ENCODE measurements at places on chromosomes 3 and 15.

DNA sequence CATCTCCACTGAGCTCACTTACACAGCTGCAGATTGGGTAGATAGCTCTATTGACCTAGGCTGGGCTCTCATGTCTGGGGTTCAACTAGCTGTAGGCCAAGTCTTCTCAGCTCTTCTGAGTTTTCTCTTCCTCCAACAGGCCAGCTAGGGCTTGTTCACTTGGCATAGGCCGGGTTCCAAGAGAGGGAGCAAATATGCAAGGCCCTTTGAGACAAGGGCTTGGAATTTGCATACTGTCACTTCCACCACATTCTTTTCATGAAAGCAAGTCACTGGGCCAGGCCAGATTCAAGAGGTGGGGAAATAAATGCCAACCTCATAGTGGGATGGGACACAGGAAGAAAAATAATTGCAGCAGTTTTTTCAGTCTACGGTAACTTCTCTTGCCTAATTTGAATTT is 25.2 kb downstream of the PIGB start:
- DNase-seq: no peak

- no peak for DNase-seq
These were observed 55.4 kb downstream of the DCBLD2 start for GRCh38 chr3:98846101-98846500.

DNA sequence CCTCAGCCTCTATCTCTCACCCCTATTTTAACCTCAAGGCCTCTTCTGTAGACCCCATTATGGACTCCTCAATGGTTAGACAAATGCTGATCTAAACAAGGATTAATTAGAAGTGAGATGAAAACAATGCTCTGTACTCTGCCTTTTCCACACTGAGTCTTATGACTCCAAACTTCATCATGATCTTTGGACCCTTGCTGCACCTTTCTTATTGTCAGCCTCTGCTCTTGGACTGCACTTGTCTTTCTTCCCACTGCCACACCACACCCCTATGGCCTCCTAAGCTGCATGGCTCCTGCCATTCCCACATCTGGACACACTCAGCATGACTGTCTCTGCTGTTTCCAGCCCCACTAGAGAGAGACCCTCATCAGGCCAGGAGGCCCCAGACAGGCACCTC is 348.2 kb downstream of the RORA start:
- DNase-seq: no peak

GRCh38 chr3:61875976-61876671 is 314.8 kb downstream of the PTPRG start:
- DNase-seq: no peak

- no peak for DNase-seq
These were observed 30.2 kb upstream of the HCLS1 start for GRCh38 chr3:121690777-121691405.

- no peak for DNase-seq
These were observed 156.4 kb downstream of the LRRC28 start for GRCh38 chr15:99407716-99408115.

DNA sequence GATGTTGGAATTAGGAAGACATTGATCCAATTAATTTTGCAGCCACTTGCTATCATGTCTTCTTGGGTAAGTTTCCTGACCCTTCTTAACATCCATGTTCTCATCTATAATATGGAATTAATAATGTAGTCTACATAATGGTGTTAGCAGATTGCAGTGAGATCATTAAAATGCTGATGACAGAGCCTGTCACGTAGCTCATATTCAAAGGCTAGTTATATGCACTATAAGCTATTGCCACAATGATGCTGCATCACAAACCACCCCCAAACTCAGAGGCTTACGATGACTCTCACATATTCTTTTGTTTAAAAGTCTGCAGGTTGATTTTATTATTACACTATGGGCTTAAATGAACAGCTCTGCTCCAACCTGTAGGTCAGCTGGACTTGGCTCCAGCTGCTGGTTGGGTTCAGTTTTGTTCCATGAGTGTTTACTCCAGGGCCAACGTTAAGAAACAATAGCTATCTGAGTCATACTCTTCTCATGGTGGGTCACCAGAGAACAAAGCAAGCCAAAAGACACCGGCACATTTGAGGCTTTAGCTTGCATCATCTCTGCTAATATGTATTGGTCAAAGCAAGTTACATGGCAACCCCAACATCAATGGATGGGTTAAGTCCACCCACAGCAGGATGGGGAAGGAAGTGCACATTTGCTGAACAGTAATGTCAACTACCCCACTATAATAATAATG is 250.0 kb upstream of the SLCO3A1 start:
- no peak for DNase-seq

DNA sequence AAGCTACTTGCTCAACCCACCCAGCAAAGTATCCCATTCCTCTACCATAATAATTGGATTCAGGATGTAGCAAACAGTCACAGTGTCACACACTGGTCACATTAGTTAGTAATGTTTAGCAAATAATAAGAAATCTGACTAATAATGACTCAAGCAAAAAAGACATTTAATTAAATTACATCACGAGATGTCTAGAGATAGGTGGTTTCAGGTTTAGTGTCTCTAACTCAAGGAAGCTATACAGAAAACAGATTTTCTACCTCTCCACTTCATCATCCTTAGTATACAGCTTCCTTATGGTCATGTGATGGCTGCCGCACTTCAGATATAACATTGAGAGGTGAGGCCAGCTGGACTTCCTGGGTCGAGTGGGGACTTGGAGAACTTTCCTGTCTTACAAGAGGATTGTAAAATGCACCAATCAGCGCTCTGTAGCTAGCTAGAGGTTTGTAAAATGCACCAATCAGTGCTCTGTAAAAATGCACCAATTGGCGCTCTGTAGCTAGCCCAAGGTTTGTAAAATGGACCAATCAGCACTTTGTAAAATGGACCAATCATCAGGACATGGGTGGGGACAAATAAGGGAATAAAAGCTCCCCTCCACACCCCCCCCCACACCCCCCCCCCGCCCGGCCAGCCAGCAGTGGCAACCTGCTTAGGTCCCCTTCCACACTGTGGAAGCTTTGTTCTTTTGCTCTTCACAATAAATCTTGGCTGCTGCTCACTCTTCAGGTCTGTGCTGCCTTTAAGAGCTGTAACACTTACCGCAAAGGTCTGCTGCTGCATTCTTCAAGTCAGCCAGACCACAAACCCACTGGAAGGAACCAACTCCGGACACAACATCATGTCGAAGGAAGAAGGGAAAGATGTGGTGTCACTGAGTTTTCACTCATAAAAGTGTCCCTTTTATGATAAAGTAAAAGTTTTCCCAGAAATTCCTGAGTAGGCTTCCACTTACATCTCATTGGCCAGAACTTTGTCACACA is 24.9 kb upstream of the ARPIN start:
- DNase-seq: no peak

GRCh38 chr15:42147431-42147735 is 9.1 kb downstream of the PLA2G4F start:
- DNase-seq: no peak

- DNase-seq: peak; percentile 2
These were observed 9.6 kb downstream of the PLCD1 start for GRCh38 chr3:38019658-38020341.

DNA sequence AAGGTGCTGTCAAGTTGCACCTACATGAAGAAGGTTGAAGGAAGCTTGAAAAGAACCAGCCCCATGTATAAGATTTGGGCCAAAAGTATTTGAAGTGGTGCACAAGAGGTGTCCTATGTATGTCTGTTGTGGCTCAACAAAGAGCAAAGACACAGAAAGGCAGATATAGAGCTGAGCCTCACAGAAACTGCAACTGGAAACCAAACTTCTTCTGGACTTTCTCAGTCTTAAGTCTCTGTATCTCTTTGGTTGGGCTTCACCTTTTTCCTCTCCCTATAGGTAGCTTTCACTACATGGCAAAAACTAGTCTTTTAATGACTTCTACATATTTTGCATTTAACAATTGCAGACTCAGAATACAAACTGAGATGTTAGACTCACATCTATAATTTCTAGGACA is 8.8 kb upstream of the CMC1 start:
- no peak for DNase-seq

DNA sequence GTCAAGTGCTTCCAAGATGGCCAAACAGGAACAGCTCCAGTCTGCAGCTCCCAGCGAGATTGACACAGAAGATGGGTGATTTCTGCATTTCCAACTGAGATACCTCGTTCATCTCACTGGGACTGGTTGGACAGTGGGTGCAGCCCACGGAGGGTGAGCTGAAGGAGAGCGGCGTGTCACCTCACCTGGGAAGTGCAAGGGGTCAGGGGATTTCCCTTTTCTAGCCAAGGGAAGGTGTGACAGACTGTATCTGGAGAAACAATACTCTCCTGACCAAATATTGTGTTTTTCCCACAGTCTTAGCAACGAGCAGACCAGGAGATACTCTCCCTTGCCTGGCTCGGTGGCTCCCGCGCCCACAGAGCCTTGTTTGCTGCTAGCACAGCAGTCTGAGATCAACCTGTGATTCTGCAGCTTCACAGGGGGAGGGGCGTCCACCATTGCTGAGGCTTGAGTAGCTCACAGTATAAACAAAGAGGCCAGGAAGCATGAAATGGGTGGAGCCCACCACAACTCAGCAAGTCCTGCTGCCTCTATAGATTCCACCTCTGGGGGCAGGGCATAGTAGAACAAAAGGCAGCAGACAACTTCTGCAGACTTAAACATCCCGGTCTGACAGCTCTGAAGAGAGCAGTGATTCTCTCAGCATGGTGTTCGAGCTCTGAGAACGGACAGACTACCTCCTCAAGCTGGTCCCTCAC is 293.5 kb upstream of the SUCLG2 start:
- peak; percentile 58 for DNase-seq

DNA sequence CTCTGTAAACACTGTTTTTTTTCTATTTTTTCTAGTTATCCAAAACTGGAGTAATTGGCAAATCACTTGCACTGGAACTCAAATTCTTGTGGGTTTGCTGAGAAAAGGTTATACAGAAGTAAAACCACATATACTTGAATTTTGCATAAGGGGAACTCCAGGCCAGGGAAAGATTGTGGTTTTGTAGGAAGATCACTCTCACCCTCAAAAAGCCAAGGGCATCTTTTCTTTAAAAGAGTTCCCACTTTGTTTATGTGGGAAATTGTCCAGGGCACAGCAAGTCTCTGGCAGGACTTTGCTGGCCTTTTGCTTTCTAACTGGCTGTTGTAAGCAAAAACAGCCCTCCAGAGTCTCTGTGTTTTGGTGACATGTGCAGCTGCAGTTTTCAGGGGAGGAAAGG is 340.3 kb upstream of the RBMS3 start:
- DNase-seq: no peak

DNA sequence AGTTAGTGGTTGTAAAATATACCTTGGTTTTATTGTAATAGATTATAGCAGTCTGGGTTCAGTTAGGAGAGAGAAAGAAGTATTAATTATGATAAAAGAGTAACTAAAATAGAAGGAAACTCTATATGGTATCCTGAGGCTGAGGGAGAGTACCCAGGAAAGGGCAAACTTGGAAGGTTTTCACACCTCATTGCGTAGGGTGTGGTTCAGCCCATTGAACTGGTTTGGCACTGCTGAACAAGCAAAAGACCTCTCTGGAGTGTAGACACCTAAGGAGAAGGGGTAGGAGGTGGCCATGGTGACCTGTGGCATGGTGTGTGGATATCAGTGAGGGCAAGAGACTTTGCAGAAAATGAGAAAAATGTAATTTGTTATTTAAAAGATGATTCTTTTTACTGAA is 63.5 kb downstream of the STT3B start:
- DNase-seq: no peak

DNA sequence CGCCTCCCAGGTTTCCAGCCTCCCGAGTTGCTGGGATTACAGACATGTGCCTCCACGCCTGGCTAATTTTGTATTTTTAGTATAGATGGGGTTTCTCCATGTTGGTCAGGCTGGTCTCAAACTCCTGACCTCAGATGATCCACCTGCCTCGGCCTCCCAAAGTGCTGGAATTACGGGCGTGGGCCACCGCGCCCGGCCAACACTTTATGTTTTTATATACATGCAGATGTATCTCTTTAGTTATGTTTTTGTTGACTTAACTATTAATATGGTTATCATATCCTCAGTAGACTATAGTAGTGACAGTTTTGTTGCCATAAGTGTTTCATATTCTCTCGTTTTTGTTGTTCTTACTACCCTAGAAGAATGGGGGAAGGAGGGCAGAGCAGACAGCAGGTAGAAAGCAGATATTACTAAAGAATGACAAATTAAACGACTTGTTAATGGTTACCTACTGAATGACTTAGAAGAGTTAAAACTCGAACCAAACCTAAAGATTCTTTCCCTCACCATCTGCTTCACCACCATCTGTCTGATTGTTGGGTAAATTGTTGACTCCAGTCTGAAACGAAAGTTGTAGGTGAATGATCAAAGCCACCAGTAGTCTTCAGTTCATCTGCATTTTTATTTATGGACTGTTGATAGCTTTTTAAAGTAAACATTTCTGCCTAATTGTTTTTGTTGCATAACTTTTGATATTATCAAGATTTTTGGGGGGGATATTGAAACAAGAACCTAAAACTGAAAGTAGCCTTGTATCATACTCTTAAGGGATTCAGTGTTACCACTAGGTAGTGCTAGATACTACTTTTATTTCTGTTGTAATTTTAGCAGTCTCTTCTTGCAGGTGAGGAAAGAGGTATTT is 89.3 kb downstream of the RASA2 start:
- DNase-seq: no peak

- DNase-seq: no peak
These were observed 28.6 kb upstream of the VGLL4 start for GRCh38 chr3:11672363-11672762.

- DNase-seq: no peak
These were observed 140.6 kb upstream of the TMCO5A start for GRCh38 chr15:37793851-37794250.

DNA sequence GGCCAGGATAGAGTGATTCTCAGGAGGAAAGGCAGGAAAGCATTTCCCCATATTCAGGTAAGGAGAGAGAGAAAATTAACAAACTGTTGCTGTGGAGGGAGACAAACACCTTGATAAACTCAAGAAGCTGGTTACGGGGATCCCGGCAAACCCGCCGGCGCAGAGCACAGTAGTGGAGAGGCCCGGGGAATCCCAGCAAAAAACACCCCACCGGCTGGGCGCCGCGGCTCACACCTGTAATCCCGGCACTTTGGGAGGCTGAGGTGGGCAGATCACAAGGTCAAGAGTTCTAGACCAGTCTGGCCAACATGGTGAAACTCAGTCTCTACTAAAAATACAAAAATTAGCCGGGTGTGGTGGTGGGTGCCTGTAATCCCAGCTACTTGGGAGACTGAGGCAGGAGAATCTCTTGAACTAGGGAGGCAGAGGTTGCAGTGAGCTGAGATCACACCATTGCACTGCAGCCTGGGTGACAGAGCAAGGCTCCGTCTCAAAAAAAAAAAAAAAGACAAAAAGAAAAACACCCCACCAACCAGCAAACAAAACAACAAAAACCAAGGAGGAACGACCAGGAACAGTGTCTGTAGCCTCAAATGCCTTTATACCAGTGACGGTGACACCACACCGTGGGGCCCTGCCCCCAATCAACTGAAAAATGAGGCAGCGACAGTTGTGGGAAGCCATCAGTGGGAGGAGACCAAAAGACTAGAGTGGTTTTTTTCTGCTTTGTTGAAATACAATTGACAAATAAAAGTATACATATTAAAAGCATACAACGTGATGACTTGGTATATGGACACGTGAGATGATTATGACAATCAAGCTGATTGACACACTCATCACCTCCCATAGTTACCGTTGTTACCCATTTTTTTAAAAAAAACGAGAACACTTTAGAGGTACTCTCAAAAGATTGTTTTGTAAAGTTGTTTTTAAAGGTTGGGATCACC is 40.2 kb upstream of the IDH2 start:
- DNase-seq: peak; percentile 75

- no peak for DNase-seq
These were observed 34.9 kb upstream of the ATP13A3 start for GRCh38 chr3:194521510-194522260.

All from activated CD4-positive, alpha-beta T cell treated with anti-CD3 and anti-CD28 coated beads for 36 hours (primary cell).